ENCODE measurements at places on chromosomes 2 and 18.

GRCh38 chr2:449246-450067 is 161.6 kb upstream of the ALKAL2 start:
- DNase-seq = no peak

- no peak for DNase-seq
Measured at GRCh38 chr2:39860538-39860937, 81.5 kb upstream of the THUMPD2 start.

- no peak for DNase-seq
Measured at GRCh38 chr2:121489284-121489683, 41.4 kb upstream of the RNU4ATAC start.

GRCh38 chr18:59616501-59616900 is 80.7 kb downstream of the CCBE1 start:
- no peak for DNase-seq

DNA sequence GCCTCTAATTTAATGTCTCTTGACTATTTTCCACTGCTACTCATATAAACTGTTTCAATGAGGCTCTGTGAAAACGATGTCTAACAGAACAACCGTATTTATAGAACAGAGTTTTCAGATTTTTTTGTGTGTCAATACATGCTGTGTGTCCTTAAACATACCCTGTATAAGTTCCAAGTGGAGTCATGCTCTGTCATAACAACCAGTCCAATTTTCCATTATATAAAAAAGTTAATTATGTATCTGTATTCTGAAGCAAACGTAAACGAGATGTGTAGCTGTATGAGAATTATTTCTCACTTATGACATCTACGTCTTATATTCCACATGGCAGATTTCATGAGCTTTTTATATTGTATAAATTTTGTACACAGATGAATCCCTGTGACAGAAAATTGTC is 13.9 kb upstream of the GULP1 start:
- no peak for DNase-seq

DNA sequence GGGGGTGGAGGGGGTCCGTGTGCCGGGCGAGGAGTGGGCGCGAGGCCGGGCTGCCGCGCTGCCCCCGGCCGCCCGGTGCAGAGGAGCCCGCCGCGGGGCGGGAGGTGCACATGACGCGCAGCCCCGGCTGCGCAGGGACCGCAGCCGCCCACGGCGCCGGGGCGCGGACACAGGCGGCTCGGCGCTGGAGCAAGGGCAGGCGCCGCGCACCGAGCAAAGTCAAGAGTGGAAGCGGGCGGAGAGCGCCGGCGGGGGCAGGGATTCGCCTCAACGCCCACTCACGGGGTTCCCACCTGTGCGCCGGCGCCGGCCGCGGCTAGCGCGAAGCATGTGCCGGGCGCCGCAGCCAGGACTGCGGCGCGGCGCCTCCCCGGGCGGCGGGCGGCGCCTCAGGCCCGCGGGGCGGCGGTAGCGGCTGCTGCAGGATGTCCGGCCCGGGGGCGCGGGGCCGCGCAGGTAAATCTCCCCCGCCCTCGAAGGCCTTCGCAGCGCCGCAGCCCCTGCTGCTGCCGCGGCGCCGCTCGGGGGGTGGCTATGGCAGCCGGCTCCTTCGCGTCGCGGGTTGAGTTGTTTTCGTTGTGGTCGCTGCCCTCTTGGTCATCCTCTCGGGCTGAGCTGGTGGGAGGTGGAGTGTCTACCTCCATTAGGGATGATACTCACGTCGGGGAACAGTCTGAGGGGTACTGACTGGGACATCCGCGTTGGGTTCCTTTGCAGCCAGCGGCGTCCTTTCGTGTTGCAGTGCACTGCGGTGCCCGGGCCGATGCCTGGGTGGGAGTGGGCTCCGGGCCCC is 216.3 kb upstream of the DTNA start:
- no peak for DNase-seq

DNA sequence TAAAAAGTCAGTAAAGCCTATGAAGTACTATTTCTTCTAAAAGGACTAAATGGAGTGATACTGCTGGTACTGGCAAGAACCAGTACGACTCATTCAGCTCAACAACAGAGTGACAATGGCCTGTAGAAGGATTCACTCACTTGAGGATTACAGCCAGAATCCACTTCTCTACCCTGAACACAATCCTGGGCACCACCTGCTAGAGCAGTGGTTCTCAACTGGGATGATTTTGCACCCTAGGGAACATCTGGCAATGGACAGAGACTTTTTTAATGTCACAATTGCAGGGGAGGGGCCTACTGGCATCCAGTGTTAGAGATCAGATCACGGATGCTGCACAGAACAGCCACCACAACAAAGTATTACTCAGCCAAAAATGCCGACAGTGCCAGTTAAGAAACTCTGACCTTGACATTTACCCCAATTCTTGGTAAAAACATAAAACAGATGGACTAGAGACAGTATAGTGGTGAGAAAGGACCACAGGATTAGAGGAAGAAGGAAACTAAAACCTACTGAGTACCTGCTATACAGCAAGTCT is 5.0 kb downstream of the SPIRE1 start:
- no peak for DNase-seq

- no peak for DNase-seq
Measured at GRCh38 chr2:7857904-7858303, 824.0 kb upstream of the ID2 start.

DNA sequence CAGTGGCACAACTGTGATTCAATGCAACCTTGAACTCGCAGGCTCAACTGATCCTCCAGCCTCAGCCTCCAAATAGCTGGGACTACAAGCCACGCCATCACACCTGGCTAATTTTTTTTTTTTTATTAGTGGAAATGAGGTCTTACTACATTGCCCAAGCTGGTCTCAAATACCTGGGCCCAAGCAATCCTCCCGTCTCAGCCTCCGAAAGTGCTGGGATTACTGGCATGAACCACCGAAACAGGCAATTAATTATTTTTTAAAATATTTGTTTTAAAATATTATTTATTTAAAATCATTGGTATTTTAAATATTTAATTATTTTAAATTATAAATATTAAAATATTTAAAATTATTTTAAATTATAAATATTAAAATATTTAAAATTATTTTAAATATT is 24.5 kb downstream of the SRBD1 start:
- DNase-seq = no peak

DNA sequence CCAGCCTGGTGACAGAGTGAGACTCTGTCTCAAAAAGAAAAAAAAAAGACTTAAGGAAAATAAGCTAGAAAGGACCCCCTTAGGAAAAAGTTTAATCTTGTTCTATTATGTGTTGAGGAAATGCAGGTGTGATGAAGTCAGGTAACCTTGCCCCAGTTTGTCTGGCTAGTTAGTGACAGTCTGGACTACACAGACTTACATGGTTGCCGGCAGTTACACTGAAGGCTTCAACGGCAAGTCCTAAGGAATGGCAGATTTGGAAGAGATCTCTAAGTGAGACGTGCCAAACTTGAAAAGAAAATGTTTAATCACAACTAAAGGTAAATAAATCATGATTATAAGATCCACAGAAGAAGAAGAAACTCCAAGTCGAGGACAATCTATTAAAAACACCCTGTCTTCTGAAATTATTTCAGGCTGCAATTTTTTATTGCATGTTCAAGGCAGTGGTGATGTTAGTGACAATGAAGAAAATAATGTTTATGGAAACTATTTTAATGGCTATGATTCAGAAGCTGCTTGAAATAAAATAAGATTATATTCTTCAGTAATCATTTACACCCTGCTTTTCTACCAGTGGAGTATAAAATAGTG is 84.2 kb downstream of the TTC27 start:
- DNase-seq = no peak

GRCh38 chr2:209422191-209422754 is 1.6 kb upstream of the MAP2 start:
- no peak for DNase-seq

DNA sequence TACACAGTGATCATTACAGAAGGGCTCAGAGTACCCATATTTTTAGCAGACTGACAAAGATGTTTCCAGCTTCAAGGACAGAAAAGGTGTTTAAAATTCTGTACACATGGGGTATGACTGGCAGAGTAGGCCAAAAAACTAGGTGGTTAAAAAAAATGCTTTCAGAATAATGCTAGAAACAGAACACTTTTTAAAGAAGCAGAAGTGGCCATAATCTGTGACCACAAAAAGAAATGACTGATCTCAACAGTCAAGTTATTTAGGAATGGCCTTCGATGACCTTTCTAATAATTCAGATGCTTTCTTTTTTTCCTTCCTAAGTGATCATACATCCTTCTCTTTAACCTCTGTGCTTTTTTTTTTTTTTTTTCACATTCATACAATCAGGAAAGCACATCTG is 4.1 kb upstream of the AQP4 start:
- no peak for DNase-seq

- DNase-seq = no peak
Measured at GRCh38 chr2:41207578-41207977, 755.7 kb upstream of the SLC8A1 start.

GRCh38 chr2:147463881-147464520 is 380.8 kb upstream of the ACVR2A start:
- DNase-seq = no peak

GRCh38 chr2:56034258-56034657 is 110.7 kb upstream of the EFEMP1 start:
- no peak for DNase-seq

GRCh38 chr2:24507549-24507948 is 16.5 kb downstream of the NCOA1 start:
- DNase-seq = no peak

GRCh38 chr2:41906338-41906725 is 141.5 kb upstream of the PKDCC start:
- DNase-seq = no peak

Data from stimulated activated CD4-positive, alpha-beta T cell treated with anti-CD3 and anti-CD28 coated beads, Interleukin-4, amount 100 ng/mL, for 1 hour (primary cell).